ENCODE measurements at places on chromosomes 5 and 9. TPM values are rescaled to one million over a fixed set of nuclear protein-coding genes. Genes with fewer than 3 reads are reported as not detected.

PPP3R2 gene
- not detected for total RNA-seq

GARIN3 gene
- not detected for total RNA-seq

PLPPR1 gene
- not detected for total RNA-seq

DNA sequence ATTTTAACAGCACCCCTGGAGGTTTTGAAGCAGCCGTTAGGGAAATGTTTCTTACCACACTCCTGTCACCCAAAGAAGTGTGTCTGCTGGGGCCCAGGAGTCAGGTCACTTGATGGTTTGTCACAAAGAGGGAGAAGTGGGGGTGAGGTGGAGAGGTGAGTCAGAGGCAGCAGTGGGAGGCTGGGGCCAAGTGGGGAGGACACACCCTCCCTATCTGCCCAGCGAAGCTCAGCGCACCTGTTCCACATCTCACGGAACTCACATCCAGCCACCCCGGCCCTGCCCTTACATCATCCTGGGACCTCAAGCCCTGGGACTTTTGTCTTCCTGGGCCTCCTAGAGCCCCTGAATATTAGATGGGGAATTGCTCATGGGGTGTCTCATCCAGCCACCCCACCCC, 171.1 kb upstream of the SMIM23 start:
- DNase-seq, result no peak

PCDHB2 gene
- 26.2 TPM for total RNA-seq

MLANA gene
- total RNA-seq, result not detected

DAB2 gene
- 17.6 TPM for total RNA-seq

DNA sequence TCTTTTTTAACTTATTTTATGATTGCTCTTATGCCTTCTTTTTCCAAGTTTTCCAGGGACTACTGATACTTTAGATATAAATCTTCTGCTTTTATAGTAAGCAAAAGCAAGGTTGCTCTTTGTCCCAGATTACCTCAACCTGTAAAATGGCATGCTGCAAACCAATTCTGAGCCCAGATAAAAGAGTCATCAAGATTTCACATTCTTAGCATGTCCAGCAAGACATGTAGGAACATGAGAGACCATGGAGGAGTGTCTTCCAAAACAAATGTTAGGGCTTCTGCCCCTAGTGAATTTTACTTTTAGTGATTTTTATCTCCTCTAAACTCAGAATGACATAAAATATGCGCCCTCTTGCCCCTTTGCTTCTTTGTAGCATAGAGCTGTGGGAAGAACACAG, 7.0 kb upstream of the CDC20B start:
- DNase-seq, result no peak

DNA sequence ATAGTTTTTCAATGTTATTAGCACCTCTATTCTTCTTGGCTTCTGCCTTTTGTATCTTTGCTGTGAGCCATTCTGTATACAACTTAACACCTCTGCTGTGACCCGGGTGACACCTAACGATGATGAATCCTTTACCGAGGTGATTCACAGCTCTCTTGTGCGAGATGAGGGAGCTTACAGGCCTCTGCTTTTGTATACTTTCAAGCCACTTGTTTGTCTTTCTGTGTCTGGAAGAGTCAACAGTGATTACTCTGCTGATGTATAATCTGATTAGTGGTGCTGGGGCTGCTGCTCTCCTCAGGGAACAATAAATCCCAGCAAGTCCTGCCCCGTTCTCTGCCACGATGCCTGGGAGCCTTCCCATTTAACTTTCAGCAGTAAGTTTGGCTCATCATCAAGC, 442.9 kb upstream of the SGCD start:
- no peak for DNase-seq

MEF2C gene
- 8.3 TPM for total RNA-seq

FGF1 gene
- total RNA-seq, result 3.2 TPM

DNA sequence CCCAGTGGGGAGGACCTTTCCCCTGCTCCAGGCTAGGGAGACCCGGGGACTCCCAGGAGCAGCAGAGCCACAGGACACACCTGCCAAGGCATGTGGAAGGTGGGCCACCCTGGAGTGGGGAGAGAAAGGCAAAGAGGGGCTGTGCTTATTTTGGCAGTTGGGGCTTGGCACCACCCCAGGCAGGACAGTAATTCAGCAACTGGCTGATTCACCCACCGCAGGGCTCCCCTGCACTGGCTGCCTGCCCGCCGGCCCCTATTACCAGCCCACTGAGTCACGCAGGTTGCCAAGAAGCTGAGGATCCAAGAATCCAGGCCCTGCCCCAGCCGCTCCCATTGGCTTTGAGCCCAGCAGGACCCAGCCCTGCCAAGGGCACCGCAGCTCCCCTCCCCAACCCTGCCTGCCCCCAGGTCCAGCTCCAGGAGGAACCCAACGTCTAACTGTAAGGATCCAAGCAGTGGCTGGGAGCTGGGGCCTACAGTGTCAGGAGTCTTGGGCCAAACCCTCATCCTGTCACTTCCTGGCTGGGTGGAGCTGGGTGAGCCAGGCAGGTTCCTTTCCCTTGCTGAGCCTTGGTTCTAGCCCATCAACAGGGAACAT, 14.2 kb upstream of the RALGDS start:
- DNase-seq, result peak; percentile 85

- no peak for DNase-seq
These were observed 26.6 kb upstream of the ANGPTL2 start for GRCh38 chr9:127149010-127149409.

DNA sequence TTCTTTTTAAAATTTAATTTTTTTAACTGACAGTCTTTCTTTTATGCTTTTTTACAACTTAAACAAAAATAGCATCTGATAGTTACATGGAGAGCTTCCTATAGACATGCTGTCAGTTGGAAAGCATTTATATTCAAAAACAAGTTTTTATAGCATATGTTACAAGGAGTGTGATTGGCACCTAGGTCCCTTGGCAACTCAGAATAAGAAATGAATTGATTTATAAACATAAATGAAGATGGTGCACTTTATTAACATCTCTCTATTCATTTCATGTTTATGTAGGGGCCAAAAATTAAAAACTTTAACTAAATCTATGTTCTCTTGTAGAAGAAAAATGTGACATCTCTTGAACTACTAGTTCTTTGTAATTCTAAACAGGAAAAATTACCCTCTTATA, 153.2 kb downstream of the XRCC4 start:
- no peak for DNase-seq

AFAP1L1 gene
- total RNA-seq, result 2.0 TPM
